ENCODE measurements at places on chromosomes 11 and 22.

DNA sequence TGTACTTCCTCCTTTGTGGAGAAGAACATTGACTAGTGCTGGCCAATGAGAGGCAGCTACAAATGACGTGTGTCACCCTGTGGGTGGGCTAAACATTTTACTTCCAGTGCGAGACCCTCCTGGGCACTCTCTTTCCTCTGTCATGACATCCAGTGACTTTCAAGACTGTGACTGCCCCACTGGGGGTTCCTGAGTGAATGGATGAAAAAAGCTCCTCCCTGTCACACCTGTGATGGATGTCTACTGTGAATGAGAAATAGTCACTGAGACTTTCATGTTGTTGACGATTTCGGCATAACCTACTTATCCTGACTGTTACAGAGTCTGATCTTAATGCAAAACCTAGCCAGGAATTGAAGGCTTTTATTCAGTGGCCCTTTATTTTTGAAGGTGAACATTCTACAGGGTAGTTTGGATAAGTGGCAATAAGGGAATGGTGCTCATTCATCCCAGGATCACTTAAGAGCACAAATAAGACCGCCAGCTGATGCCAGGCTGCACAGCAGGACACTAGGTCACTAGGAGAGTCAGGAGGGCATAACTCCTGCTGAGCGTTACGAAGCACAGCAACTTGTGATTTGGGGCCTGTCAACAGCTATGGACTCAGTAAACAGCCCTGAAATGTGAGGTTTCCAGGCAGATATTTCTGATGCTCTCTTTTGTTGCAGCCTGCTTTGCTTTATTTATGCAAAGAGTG is 636.6 kb downstream of the NTM start:
- DNase-seq = no peak

GRCh38 chr11:122181893-122182292 is 65.9 kb upstream of the BLID start:
- DNase-seq = no peak

- DNase-seq = no peak
Observed at GRCh38 chr11:124812876-124813275, 12.7 kb upstream of the MSANTD2 start.

DNA sequence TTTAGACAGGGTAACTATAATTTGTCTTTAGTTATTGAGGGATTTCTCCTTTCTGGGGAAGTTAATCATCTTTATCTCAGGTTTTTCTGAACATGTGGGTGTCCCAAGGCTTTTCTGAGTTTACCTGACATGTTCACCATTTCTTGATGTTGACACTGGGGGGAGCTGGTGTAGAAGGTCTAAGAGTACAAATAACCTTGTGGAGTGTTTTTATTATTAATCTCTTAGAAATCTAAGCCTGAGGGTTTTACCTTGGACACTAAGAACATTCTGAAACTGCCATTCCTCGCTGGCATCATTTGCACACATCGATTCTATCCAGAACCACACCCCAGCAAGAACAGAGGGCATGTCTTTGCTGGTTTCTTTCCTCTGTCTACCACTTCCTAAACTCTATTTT is 15.6 kb upstream of the C11orf91 start:
- no peak for DNase-seq

GRCh38 chr11:132669949-132670348 is 862.4 kb downstream of the OPCML start:
- DNase-seq = no peak

GRCh38 chr11:16777613-16777975 is 39.1 kb downstream of the C11orf58 start:
- DNase-seq = no peak

GRCh38 chr11:124612045-124612444 is 817 bp downstream of the PANX3 start:
- no peak for DNase-seq

GRCh38 chr11:80733361-80733760 is 1292.5 kb upstream of the TENM4 start:
- no peak for DNase-seq

DNA sequence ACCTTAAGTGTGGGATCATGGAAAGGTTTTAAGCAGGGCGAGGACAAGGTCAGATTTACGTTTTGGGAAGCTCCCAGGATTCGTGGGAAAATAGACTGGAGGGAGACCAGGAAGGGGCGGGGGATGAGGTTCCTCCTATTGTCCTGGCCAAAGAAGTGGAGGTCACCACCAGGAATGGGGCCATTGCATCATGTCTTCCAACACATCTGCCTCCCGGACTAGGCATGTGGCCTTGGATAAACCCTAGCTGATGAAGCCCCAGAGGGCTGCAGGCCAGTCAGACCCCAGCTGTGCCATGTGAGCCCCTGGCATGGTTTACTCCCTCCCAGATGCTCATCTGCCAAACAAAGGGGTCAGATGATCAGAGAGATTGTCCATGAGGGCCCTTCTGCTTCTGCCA is 11.5 kb upstream of the YWHAH start:
- DNase-seq = no peak

DNA sequence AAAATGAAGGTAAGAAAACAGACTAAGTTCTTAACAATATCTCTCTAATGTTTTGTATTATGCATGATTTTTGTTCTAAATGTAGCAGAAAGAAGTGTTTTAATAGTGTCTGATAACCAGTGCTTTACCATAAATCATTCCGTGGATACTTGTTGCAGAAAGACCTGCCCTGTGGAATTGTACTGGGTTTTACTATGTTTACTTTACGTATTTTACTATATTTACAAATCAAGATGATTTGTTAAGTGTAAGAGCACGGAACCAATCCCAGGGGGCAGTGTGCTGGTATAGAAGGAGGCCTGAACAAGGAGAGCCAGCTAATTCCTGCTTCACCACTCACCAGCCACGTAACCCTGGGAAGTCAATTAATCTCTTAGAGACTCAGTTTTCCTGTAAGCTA is 1.4 kb downstream of the HTR3B start:
- peak; percentile 46 for DNase-seq

DNA sequence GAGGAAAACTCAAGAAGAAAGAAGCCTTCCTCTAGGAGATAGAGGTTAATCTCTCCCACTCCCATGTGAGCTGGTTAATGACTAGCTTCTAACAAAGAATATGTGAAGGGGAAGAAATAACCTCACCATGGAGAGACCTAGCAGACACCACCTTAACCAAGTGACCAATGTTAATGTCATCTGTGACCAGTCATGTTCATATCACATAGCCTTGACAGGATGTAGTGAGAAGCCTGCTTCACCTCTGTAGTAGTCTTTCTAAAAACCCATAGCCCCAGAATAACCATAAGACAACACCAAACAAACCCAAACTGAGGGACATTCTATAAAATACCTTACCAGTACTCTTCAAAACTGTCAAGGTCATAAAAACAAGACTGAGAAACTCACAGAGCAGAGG is 21.5 kb upstream of the POU2AF1 start:
- no peak for DNase-seq

- no peak for DNase-seq
Observed at GRCh38 chr11:78829146-78829545, 254.5 kb upstream of the NARS2 start.

GRCh38 chr22:28582806-28583205 is 96.8 kb downstream of the TTC28 start:
- DNase-seq = no peak

GRCh38 chr22:45537734-45538181 is 35.1 kb downstream of the FBLN1 start:
- DNase-seq = peak; percentile 82

- no peak for DNase-seq
Observed at GRCh38 chr22:25051983-25052710, 99.6 kb downstream of the KIAA1671 start.

DNA sequence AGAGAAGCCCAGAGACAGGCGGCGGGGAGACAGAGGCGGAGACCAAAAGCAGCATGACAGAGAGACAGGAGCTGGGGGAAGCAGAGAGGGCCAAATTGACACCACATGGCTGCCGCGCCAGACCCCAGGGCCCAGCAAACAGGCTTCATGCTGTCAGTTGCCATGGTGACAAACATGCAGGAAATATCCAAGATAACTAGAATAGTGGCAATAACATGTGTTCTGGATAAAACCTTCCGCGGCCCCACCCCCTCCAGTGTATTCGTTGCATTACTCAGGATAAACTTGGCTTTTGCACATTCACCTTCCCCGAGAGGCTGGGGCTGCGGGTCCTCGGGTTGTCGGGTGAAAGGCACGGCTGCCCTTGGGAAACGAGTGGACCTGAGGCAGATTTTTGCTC is 49.9 kb upstream of the CDON start:
- DNase-seq = no peak

GRCh38 chr11:131483877-131484276 is 113.5 kb downstream of the NTM start:
- DNase-seq = no peak

Measured in urinary bladder (tissue), 4 donors.